ENCODE measurements at places on chromosomes 5 and 9.

GRCh38 chr5:73122875-73123810 is 2.8 kb downstream of the TMEM171 start:
- DNase-seq, result no peak

DNA sequence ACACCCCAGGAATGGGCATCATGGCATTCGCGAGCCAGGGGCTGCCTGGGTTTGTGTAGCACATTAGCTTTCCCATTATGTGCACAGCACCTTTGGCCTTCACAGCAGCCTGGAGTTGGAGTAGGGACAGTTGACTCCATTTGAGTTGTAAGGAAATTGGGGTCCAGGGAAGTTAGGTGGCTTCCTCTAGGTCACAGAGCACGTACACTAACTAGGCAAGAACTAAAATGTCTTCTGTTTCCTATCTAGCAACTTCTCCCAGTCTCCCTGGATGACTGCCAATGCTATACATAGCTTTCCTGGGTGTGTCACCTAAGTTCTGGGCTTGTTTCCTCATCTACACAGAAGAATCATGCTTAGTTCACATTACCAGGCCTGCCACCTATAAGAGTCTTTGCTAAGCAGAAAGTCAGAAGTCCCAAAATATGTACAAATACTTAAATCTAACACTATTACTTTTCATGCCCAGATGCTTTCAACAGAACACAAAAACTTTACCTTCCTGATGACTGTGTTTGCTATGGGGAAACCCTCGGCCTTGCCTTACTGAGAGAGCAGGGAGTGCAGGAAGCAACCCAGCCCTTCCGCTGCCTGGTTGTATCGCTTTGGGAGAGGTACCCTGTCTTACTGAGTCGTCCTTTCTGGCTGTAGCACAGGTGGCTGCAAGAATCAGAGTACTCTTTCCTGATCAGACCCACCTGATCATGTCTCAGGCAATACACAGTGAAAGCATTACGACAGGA is 12.0 kb downstream of the MACROH2A1 start:
- DNase-seq, result no peak

DNA sequence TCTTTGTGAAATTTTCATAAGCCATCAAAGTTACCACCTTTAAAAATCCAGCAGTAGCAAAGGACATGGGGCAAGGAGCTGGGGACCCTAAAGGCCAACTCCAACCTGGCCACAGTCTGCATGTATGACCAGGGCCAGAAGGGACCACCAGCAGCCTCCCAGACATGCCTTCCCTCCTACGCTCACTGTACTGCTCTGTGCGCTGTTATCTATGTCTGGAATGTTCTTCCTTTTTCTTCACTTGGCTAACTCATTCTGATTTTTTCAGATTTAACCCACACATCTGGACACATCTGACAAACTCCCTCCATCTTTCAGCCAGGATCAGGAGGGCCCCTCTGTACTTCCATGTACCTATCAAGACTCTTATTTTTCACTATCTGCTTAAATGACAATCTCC is 47.6 kb upstream of the TRAF1 start:
- no peak for DNase-seq

DNA sequence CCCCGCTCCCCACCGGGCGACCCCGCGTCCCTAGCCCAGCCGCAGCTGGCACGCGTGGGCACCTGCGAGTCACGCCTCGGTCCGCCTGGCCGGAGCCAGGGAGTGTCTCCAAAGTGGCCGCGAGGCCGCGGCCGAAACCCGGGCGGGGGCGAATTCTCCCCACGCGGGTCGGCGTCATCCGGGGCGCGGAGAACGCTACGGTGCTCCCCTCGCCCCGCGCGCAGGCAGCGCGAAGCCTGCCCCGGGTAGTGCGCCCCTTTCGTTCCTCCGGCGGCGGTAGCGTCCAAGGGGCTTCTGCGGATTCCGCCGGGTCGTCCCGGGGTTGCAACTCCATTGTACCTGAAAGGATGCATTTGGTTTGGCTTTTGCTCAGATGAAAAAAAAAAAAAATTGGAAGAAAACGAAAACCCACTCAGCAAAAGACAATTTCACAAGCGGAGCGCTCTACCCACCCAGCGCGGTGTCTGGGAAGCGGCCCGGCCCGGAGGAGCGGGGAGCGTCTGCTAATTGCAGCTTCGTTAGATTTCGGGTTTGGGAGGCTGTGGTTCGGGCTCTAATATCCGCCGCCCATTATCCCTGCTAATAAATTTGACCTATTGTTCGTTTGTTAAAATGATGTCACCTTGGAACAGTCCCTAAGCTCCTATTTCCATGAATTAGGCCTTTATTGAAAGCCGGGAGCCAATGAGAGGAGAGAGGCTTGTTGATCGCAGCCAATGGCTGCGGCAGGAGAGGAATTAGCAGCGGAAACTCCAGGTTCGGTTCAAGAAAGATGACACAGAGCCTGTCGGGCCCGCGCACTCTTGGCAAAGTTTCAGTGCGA is at the start of gene TLX3:
TSS of gene TLX3 (plus strand) at position 796 of the 823 bp plus-strand sequence. CDS start 118 bp downstream, outside the sequence.
- no peak for DNase-seq

- DNase-seq, result no peak
Measured at GRCh38 chr9:1759009-1759408, 256.1 kb upstream of the SMARCA2 start.

DNA sequence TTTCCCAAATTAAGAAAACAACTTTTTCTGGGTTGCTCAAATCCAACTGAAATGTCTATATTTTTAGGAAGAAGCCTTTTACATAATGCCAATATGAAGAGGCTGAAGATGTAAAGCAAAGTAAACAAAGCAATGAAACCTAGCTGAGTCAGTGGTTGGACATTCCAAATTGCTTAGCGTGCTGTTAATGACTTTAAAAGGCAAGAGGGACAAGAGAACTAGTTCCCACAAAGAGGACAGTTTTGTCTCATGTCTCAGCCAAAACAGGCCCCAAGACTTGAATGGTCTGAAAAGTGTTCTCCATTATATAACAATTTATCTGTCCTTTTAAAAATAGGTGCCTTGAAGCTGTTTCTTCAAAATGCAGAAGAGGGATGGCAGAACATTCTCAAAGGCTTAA is 407.0 kb downstream of the ENC1 start:
- DNase-seq, result no peak

GRCh38 chr9:94018628-94019027 is 63.5 kb upstream of the BARX1 start:
- no peak for DNase-seq

- DNase-seq, result no peak
Measured at GRCh38 chr5:143386725-143387124, 16.8 kb downstream of the NR3C1 start.
